ENCODE measurements at places on chromosomes 11 and 22.

DNA sequence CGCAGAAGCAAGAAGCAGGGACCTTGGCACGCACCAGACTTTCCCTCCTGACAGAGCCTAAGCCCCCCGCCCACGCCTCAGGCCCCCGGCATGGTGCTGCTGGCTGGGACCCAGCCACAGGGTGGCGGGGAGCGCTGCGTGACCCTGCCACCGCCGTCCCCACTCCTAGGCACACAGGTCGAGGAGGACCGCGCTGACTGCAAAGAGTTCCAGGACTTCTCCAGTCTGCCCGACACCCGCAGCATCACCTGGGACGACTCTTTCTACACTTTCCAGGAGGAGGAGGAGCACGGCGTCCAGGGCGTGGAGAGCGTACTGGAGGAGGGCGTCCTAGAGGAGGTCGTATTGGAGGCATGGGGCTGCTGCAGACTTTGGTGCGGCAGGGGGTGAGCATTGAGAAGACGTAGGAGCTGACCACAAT is 103.7 kb downstream of the TRIM51G start:
- no peak for DNase-seq

- DNase-seq: no peak
These were observed 109.0 kb upstream of the APOA1 start for GRCh38 chr11:116946414-116946813.

DNA sequence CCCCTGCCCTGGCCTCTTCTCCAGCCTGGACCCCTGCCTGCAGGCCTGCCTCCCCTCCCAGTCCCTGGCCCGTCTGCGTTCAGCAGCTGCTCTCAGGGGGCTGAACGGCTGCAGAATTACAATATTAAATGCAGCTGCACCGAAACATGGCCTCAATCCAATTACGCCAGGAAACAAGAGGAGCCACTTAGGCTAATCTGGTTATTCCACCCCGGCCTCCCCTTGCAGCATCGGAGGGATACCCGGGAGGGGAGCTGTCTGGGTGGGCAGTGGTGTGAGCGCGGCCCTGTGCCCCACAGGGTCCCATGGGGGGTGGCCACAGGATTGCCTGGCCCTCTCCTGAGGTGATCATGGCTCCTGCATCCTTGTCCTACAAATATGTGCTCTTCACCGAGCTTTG is 42.6 kb downstream of the FLRT1 start:
- no peak for DNase-seq

- no peak for DNase-seq
These were observed 24.7 kb downstream of the HIRA start for GRCh38 chr22:19406846-19407245.

DNA sequence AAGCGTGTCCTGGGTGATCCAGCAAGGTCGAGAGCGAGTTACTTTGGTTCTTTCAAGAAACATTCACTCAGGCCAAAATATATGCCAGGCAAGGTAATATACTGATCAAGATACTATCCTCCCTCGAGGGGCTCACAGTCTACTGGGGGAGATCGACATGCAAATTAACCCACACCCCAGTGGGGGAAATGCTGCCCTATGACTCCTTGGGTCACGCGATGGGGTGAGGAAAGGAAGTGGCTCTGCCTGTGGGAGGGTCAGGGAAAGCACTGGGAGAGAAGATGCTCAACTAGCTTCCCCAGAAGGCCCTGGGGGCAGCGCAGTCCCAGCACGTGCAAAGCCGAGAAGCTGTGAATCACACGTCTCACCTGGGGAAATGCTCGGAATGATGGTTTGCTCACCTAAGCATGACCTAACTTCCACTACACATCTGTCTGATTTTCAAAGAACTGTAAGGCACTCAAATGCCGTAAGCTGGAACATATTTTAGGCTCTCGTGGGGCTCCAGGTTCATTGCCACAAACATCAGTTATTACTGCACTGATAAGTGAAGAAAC is 130.7 kb downstream of the RCN1 start:
- DNase-seq: no peak

- DNase-seq: no peak
These were observed 19.9 kb upstream of the FAT3 start for GRCh38 chr11:92204731-92205130.

GRCh38 chr11:68257477-68258362 is 14.1 kb downstream of the C11orf24 start:
- DNase-seq: peak; percentile 87

DNA sequence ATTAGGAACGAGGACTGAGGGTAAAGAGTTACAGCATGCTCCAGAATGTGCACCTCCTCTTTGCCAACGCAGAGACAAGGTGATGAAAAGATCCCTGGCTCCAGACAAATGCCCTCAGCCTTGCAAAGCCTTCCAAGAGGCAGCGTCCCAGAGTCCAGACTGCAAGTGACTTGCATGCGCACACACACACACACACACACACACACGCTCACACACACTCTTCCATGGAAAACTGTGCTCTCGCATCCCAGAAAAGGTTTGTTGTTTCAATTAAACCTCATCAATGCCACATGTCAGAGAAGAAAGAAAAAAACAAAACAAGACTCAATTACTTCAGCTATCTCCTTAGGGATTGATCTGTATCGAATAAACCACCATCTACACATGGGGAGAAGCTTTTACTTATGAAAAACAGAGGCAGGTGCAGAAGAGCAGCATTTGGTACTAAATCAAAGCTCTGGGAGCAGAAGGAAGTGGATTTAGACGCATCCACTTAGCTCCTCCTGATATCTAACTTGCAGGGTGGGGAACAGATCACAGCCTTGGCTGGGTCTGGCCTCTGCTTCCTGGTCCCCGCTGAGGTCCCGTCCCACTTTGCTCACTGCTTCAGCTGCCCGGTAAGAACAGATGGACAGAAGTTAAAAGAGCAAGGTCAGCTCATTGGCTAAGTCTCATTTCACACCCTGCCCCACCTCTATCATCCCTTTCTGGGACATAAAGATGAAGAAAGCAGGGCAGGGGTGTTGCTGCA is 249.8 kb upstream of the BLID start:
- no peak for DNase-seq

- DNase-seq: no peak
These were observed 4.5 kb downstream of the FAM118A start for GRCh38 chr22:45314054-45314721.

GRCh38 chr11:131447277-131447815 is 76.9 kb downstream of the NTM start:
- DNase-seq: no peak

DNA sequence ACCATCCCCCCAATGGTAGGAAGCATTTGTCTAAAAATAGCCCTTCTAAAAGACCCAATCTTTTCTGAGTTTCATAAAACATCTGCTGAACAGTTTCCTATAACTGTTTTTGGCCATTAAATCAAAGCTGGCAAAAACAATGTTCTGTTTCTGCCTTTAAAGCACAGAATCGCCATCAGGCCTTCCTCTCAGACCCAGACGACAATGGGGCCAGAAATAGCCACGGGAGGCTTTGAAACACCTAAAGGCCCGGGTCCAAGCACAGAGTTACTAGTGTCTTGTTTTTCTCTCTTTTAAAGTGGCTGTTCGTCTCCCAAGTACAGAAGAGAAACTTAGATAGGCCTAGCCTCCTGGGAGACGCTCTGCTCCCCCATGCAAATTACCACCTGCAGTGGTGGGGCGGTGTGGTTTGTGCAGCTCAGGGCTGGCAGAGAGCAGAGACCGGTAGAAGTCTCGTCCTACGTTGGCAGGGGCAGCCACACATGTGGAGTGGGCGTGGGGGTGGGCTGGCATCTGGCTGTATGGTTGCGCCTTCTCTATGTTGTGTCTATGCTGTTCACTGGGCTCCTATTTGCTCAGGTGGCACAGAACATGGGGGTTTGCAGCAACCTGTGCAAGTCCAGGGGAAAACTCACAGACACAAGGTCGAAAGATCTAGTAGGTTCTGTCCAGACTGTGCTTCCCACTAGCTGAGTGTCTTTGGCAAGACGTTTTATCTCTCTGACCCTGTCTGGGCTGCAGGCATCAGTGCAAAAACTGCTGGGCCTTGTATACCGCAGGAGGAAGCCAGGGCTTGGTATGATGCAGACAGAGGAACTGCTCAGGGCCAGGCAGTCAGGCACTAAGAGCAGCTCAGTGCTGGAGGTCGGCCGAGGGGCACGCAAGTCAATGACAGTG is 23.6 kb upstream of the ETS1 start:
- no peak for DNase-seq

DNA sequence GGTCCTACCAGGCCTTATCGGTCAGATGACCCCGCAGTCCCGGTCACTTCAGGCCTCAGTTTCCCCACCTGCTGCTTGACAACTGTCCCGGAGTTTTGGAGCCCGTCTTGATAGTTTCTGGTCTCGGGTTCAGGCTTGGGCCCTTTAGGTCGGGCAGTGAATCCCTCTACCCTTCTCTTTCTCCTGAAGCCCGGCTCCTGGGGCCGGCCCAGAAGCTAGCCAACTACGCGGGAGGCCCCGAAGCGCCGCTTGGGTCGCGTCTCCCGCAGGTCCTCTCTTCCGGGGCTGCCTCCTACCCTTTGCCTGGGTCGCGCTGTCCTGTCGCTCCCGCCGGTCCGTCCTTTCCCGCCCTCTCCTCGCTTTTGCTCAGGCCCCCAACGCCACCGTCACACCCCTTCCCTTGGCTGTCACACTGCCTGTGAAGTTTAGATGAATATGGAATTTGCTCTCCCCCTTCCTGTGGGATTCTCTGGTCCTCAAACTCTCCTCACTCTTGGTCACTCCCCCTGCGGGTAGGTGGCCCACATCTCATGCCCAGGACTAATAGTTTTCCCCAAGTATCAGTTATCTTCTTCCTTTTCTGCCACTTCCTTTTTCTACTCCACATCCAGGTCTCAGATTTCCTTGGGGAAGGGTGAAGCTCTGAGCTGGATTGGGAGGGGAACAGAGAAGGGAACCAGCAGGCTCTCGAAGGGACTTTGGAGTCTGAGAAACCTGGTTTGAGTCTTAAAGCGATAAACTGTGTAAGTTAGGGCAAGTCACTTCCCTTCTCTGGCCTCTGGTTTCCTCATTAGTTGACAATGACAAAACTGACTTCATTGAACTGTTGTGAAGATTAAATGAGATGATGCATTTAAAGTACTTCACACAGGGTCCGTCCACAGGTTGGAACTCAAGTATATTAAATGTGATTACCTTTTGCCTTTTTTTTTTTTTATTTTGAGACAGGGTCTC is 790 bp downstream of the RAB1B start:
- peak; percentile 37 for DNase-seq

GRCh38 chr11:67465189-67465510 is 3.9 kb downstream of the TMEM134 start:
- DNase-seq: no peak

DNA sequence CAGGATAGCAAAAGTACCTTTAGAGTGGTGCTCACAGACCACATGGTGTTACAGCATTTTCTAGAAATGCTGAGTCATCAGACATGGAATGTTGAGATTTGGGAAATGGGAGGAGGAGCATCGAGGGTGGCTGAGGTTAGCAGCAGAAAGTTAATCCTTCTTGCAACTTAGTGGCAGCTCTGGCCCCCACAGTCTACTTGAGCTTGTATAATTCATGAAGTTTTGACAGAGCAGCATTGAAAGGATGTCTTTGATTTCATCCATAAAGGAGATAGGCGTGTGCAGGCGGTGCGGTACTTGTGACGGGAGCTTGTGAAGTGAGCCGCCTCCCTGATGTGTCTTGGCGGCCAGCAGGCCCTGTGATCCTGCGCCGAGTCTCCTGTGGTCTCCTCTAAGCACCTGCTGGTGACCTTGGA is 330.5 kb downstream of the TBC1D22A start:
- peak; percentile 66 for DNase-seq

GRCh38 chr11:114158421-114158820 is 98.9 kb downstream of the ZBTB16 start:
- no peak for DNase-seq

DNA sequence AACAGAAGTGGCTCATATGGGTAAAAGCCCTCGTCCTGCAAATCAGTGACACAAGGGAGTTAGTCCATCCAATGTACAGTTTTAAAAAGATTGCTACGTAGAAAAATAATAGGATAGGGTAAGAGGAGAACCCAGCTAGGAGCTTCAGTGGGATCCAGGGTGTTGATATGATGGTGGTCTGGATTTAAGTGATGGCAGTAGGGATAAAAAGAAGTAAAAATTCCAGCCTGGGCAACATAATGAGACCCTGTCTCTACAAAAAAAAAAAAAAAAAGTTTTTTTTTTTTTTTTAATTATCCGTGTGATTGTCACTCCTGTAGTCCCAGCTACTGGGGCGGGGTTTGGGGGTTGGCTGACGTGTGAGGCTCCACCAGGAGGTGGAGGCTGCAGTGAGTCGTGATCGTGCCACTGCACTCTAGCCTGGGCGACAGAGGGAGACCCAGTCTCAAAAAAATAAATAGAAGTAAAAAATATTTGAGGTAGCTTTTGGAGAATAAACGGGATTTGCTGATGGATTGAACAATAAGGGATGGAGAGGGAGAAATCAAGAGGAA is 7.0 kb upstream of the L3MBTL2 start:
- no peak for DNase-seq

- DNase-seq: no peak
These were observed 33.9 kb upstream of the RIC3 start for GRCh38 chr11:8202516-8203413.

DNA sequence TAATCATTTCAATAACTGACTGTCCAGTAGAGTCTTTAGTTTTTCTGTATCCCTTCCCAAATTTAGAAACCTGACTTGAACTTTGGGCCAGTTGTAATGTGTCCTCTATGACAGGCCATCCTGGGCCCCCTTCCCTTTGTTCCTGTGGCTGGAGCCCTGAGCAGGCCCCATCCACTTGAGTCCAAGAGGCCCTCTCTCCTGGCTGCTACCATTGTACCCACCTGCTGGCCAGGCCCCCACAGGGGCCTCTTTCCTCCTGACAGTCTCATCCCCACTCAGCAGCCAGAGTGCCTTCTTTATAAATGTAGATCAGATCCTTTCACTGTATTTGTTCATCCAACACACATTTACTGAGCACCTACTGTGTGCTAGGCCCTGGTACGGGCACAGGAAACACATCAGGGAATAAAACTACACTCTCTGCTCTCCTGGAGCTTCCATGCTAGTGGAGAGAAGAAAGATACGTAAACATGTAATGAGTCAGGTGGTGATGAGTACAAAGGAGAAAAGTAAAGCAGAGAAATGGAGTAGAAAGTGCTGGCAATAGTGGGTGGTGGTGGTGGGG is 2.7 kb upstream of the LRP5 start:
- no peak for DNase-seq

GRCh38 chr22:36008565-36008964 is 20.1 kb downstream of the RBFOX2 start:
- no peak for DNase-seq

Measured in fibroblast of gingiva (primary cell).